D341Med (cell line): ENCODE measurements at places on chromosomes 4 and X.

GRCh38 chrX:24334461-24334860 lies 20.6 kb upstream of the SUPT20HL2 start:
- DNase-seq, result no peak

GRCh38 chrX:49257074-49257790 lies 7.3 kb downstream of the FOXP3 start:
- no peak for DNase-seq

DNA sequence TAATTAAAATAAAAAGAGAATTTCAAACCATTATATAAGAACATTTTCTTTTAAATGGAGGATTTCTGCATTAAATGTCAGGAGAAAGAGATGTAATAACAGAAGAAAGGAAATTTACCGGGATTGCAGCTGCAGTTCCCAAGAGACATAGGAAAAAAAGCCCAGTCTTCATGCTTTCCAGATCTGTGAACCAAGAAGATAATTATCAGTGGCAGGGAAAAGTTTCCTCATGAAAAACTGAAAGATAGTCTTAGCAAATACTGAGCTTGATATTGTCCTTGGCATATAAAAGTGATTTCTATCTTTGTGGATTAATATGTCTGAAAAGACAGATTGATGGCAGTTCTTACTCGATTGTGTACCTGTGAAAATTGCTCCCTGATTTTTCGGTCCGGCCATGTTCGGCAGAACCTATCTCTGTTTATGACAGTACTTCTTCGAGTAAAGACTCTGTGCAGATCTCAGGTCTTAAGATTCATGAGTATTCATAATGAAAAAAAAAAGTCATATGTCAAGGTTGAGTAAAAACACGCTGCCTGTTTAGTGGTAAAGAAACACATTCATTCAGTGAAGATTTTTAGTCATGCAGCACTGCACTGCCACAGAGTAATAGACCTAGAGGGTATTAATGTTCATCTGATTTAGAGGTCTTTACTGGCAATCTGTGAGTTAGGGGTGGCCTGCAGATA lies 29.6 kb downstream of the SPARCL1 start:
- no peak for DNase-seq

GRCh38 chrX:46624090-46624786 lies 50.7 kb downstream of the CHST7 start:
- no peak for DNase-seq

GRCh38 chr4:67167849-67168248 lies 377.5 kb downstream of the CENPC start:
- DNase-seq, result no peak

DNA sequence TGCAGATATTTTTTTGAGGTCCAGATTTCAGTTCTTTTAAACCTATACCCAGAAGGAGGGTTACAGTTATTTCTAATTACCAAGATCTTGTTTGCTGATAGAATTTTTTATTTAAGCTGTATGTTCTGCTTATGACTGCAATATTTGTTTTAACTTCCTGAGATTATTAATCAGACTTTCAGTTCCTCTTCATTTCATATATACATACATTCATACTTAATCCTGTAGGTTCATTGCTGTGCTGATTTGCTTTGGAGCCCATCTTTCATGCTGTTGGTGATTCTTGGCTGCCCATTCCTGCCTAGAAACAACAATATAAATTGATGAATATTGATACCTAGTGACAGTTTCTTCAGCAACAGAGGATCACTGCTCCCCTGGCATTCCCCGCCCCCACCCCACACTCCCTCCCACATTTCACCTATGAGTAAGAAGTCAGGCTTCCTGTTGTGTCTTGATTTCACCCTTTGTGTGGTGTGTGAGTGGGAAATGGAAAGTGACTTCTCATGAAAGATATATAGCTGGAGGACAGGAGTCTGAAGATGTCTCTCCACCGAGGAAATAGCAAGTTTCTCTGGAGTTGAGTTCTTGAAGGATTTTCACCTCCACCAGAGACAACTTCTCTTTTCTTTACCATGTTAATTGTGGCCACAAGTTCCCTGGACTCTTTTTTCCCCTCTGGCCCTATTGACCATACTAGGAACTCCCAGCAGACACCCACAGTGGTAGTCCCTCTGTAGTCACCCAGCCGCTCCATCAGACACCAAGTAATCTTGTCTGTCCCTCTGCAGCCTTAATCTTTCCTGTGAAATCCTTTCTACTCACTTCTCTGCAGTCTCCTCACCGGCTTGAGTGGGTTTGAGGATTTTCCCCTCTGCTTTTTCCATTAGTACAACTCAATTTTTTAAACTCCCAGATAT lies 118.4 kb downstream of the ASB9 start:
- no peak for DNase-seq

GRCh38 chrX:97070346-97070745 lies 186.6 kb downstream of the RPA4 start:
- DNase-seq, result no peak

GRCh38 chrX:39002466-39002865 lies 201.2 kb downstream of the MID1IP1 start:
- DNase-seq, result no peak

- DNase-seq, result no peak
Measured at GRCh38 chr4:65302145-65302544, 368.1 kb downstream of the EPHA5 start.

GRCh38 chr4:6453688-6453990 lies 18.8 kb downstream of the PPP2R2C start:
- DNase-seq, result no peak

DNA sequence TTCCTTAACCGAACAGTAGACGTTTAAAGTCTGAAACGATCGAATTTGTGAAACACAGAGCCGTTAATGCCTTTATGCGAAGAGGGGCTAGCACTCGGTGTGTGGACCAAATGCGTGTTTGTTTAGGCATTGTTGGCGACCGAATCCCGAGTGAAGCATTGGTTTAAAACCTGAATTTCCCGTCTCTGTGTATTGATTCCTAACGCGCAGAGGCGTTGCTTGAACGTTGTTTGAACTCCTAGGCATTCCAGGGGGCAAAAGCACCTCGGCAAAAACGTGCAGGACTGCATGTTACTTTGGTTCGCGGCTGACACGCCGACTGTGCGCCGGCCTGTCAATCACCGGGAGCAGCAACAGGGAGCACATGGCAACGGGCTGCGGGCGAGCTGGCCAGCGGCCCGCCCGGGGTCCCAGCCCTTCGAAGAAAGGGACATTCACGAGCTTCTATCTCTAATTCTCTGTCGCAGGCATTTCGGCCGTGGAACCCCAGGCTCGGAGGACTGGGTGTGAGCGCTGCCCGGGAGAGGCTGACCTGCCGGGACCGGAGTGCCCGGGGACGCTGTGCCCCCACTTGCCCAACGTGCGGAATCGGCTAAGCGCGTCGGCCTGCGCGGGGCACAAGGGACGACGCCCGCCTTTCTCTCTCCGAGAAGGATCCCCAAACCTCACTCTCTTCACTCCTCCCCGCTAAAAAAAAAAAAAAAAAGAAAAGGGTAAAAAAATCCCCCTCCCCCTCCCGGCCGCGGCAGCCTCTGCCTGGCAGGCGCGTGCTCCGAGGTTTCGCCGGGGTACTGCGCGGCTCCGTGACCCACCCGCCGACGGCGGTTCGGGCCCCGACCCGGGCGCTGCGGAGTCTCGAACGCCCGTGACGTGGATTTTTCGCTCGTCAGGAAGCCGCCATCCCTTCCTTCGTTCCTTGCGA lies 810 bp downstream of the SPRY1 start:
- DNase-seq, result peak; percentile 71

DNA sequence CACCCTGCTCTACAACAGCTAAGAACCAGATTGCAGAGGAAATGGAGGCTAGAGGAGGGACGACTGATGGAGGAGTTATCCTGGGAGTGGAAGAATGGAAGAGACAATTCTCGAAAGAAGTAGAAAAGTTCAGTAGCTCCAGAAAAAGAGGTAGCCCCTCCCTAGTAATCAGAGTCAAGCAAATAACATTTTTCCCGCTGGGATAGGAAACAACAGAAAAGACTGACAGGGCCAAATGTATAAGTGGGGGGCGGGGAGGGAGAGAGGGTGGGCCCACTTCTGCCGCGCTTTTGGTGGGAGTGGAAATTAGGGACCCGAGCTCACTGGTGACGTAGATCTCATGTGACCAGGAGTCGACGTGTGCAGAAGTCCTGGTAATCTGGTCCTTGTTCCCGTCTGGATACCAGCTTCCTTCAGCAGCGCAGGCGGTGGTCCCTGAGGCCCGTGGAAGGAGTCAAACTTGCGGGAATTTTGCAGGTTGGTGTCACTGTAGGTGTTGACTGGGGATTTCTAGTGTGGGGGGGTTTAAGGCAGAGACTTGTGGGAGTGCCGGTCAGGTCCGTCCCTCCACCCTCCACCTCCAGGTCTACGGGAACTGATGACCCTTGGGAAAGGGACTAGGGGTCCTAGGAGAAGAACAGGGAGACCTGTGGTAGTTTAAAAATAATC lies at the start of gene TCEAL9:
TCEAL9 (plus strand) TSS at position 377 of the 669 bp plus-strand sequence. CDS start 1,179 bp downstream, outside the sequence.
- peak; percentile 61 for DNase-seq

DNA sequence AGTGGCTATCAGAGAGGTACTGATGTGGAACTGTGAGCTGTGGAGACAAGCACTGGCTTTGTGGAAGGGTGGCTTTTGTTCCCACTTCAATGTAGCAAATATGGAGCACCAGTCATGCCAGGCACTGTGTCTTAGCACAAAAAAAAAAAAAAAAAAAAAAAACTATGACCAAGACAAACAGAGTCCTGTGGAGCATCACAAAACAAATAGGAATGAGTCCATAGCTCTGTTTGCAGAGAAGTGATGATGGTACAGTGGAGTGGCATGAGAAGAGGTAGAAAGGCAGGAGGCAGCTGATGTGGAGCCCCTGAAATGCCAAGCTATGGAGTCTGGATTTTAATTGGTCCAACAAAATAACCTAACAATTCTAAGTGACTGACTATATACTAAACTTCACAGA lies 116.9 kb downstream of the RAB28 start:
- DNase-seq, result no peak

GRCh38 chr4:147987252-147987651 lies 255.4 kb downstream of the ARHGAP10 start:
- no peak for DNase-seq

DNA sequence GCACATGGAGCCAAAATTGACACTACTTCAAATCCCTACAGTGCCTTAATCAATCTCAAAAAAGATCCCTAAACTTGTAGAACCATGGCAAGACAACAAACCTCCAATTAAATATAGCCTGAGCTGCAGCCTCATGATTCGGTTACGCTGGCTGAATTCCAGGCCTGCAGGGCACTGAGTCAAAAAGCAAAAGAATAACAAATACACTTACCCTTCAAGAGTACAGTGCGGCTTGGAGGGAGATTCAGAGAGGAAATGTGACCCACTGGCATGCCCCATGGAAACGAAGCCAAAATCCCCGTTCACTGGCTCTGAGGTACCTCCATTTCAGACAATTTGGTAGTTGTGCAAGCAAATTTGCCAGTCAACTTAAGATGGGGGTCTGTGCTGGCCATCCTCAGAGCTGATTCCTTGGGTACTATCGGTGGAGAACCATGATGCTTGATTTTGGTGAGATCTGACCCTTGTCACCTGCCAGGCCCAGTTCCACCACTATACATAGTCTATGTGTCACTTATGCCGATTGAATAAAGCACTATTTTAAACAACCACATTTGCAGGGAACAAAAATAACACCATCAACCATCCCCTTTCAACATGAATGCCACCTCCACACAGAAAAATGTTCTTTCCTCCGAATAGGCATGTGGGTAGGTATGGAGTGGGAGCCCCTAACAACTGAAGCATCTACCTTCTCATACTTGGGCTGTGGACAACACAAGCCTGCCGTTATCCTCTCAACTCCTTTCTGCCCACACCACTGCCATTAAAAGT lies 2.1 kb downstream of the C4orf54 start:
- DNase-seq, result no peak

DNA sequence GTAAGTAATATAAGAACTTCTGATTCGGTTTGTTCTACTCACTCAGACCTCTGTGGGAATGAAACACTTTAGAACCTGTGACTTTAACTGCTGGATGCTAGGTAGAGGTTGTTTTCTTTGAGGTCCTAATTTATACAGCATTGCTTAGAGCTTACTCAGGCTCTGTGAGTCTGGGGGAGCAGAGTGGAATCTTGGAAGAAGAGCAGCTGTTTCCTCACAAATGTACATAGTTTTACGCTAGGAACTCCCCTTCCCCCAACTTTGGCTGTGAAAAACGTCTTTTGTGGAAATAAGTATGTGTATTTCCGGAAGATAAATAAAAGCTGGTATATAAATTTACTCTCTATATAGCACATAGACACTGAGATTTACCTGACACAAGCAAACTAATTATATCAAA lies 141.4 kb downstream of the NAA11 start:
- no peak for DNase-seq

DNA sequence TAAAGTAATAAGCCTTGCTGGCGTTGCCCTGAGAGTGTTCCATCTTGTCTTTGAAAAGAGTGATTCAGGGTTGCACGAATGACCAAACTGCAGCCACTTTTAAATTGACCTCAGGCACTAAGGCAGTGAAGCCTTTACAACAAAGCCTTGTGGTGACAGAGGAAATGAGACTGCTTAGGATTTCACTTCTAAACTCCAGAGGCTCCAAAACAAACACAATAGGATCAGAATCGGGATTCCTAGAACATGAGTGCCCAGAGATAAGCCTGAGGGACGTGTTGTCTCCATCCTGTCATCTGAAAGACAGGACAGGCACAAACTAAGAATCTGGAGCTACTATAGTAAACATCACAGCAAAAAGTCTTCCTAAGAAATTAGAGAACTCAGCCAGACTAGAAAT lies 405.2 kb downstream of the PPARGC1A start:
- DNase-seq, result no peak

DNA sequence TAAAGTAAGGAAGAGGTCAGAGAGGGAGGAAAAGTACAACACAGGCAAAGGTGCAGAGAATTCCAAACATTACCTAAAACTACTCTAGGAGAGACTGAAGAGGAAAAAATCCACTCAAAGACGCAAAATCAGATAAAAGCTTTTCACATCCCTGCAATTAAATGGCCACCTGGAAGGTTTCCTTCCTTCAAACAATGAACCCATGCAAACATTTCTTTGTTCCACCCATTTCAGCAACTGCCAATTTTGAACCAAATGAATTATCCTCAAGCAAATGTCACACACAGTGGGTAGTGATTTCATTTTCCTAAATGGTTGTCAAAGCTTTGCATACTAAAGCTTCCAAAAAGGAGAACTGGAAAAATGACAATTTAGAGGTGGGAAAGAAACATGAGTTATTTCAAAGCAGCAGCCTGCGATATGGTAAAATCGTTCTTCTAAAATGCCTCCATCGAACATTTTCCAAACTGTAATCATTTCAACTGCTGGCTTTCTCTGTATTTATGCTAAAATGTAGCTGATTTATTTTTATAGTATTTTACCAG lies 45.0 kb downstream of the APBB2 start:
- DNase-seq, result no peak

GRCh38 chr4:43709443-43709842 lies 739.2 kb downstream of the KCTD8 start:
- DNase-seq, result no peak
